NCI-H526 treated with DMSO at 0.1 percent for 48 hours (cell line): ENCODE measurements at places on chromosomes 16 and 17.

DNA sequence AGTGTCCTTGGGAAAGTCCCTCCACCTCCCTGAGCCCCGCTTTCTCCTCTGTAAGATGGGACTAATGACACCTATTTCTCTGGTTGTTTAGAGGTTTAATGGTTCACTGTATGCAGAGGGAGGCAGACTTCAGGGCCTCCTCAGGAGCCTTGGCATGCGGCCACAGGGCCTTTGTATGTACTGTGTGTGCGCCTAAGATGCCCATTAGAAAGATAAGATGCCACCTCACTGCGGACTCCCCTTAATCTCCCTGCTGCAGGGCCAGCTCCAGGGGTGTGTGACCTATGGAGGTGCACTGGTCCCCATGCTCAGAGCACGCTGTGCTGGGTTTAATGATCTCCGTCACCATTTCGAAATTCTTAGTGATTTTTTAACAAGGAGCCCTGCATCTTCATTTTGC, 59.3 kb downstream of the TMEM235 start:
- DNase-seq, result no peak

DNA sequence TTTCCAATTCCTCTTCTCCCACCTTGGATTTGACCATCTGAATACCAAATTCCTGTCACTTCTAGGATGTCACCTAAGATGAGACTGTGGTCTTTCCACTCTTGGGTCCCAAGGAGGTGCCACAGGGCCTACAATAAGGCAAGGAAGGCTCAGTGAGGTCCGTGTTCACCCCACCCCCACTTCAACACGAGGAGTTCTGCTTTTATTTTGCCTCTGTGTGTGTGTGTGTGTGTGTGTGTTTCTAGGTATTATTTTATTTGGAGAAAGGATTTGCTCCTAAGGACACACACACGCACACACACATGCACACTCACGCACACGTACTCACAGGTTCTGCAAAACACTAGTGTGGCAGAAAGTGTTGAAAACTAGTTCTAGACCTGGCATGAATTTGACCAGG, 24.5 kb upstream of the PHOSPHO1 start:
- DNase-seq, result no peak

GRCh38 chr17:41505809-41506767, 676 bp upstream of the KRT13 start:
- DNase-seq, result no peak

- DNase-seq, result no peak
Observed at GRCh38 chr16:69318177-69318910, 7.2 kb downstream of the VPS4A start.
